AG04449 (cell line): ENCODE measurements at places on chromosomes 7 and 10.
A peak's percentile ranks its signal among the peaks of the same experiment; 100 is the strongest.

DNA sequence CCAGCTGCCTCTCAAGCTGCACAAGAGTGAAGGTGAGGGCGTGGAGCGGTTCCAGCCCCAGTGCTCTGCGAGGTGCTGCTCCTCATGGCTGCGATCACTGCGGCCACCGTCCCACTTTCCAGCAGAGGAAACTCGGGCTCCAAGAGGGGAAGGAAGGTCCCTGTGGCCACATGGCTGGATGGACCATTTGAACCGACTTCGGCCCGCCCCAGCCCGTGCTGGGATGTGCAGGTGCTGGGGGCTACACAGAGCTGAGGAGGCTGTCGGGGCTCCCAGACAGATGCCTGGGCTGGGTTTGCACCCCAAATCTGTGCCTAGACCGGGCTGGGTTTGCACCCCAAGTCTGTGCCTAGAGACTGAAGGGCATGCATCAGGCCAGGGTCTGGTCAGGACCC, 186.6 kb downstream of the DNAJB6 start:
- no peak for DNase-seq

GRCh38 chr7:98531717-98532116, 85.4 kb upstream of the NPTX2 start:
- DNase-seq: no peak

GRCh38 chr10:78337646-78338391, 304.2 kb downstream of the RPS24 start:
- no peak for DNase-seq

GRCh38 chr10:49150426-49150825, 16.6 kb upstream of the FAM170B start:
- no peak for DNase-seq

DNA sequence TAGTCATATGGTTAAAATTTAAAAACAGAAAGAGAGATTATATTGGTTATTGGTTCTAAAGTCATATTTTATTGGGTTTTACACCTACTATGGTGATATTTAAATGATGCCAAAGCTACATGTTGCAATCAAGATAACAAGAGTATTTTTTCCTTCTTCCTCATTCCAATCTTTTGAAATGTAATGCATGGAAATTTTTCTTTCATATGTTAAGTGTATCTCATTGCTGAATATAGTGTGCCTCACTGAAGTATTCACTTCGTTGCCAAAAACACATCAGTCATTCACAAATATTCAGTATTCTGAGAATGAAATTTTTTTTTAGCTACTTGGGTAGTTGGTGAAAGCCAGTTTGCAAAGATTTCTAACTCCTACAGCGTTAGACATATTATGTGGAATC, 19.5 kb downstream of the HDAC9 start:
- peak; percentile 36 for DNase-seq

GRCh38 chr7:114924038-114924712, 2.3 kb downstream of the MDFIC start:
- no peak for DNase-seq

GRCh38 chr10:31125789-31126188, 94.1 kb upstream of the ZNF438 start:
- no peak for DNase-seq

DNA sequence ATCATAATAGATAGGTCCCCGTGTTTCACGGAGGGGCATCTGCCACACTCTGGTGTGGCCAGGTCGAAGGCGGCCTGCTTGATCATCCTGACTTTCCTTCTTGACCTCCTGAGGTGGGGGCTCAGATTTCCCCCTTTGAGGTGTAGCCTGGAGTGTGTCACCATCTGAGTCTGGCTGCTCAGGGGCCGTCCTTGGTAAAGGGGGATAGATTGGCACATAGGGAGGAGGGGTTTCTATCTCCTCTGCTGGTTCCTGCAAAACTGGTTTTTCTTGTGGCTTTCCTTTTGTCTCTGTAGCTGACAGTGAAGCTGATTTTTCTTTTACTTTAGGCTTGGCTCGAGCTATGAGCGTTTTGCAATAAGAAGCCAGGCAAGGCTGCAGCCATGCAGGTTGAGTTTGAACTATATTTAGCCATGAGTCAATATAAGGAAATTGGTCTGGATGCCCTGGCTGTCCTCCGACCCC, 7.1 kb upstream of the ZNF117 start:
- DNase-seq: no peak

GRCh38 chr7:46256870-46257661, 336.0 kb upstream of the IGFBP3 start:
- DNase-seq: no peak

DNA sequence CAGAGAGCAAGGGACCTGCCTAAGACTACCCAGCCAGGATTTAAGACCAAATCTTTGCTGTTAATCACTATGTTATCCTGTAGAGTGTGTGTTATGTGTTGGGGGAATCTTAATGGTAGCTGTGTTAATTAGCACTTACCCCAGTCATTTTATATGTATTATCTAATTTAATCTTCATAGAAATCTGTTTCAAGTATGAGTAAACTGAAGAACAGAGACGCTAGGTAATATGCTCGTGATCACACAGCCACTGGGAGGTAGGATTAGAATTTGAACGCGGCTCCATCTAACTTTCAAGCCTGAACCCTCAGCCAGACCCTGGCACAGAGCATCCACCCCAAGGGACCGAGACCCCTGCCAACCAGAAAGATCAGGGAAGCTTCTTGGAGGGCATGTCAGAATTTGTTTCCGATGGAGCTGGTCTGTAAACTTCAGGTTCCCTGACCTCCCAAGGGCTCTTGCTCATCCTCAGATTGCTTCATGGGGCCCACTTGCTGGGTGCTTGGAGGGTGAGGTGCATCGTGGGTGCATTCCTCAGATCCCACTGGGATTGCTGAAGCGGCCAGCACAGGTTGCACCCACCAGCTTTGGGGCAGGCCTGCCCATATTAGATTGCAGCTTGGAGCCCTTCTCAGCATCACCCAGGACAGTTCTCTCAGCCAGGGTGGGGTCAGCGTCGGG, 105.0 kb downstream of the ZMIZ1 start:
- DNase-seq: no peak

GRCh38 chr7:74094224-74095101, 10.9 kb downstream of the LIMK1 start:
- DNase-seq: peak; percentile 80

- DNase-seq: no peak
Measured at GRCh38 chr10:86363833-86364490, 2.6 kb downstream of the GRID1 start.

- DNase-seq: no peak
Measured at GRCh38 chr7:108735814-108736213, 166.1 kb downstream of the DNAJB9 start.

DNA sequence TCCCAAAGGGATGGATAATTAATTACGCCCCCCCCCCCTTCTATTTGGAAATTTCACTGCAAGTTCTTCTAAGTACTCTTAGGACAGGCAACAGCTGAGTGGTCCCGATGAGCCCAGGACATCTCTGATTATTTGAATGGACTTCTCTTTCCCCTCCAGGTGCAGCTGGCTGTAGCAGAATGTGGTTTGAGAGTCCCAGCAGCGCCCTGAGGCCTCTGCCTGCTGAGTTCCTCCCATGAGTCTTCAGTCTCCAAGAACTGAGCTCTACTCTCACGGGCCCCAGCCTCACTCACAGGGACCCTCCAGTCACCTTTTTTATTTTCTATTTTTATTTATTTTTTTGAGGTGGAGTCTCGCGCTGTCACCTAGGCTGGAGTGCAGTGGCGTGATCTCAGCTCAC, 63.6 kb upstream of the SFMBT2 start:
- DNase-seq: no peak

- DNase-seq: no peak
Measured at GRCh38 chr7:130667593-130668257, 823 bp downstream of the COPG2 start.

- no peak for DNase-seq
Measured at GRCh38 chr7:152006336-152006735, 19.1 kb upstream of the GALNT11 start.

DNA sequence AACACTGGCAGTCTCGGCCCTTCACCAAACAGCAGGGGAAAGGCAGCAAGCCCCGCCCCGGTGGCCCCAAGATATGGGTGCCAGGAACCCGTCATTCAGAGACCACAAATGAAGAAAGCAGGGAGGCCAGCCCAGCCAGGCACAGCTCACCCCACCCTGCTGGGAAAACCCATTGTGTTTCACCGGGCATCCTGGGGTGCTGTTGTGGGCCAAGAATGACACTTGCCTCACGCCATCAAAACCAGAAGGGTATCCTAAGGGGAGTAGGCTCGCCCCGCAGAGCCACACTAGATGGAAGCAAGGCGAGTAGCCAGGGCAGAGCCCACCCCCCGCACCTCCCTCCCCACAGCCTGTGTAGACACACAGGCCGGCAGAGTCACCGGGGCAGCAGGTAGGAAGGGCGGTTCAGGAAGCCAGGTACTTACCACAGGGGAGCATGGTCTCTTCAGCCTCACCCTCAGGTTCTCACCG, 72.5 kb upstream of the KCNMA1 start:
- DNase-seq: no peak

- DNase-seq: no peak
Measured at GRCh38 chr10:79382491-79382941, 35.2 kb downstream of the PPIF start.

DNA sequence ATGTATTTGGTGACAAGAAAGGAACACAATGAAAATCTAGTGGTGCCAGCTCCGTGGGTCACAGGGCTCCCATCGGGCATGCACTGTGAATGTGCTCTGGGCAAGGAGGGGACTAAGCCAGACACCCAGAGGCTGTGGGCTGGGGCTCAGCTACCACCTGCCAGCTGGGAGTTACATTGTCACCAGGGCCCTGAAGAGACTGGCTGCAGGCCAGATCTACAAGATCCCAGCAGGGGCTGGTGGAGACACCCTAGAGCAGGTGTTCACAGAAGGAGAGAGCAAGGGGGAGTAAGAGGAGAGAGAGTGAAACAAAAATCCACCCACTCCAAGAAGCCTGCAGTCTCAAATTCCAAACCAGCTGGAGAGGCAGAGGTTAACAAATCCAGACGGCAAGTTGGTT, 116.6 kb upstream of the ADCY1 start:
- DNase-seq: no peak

DNA sequence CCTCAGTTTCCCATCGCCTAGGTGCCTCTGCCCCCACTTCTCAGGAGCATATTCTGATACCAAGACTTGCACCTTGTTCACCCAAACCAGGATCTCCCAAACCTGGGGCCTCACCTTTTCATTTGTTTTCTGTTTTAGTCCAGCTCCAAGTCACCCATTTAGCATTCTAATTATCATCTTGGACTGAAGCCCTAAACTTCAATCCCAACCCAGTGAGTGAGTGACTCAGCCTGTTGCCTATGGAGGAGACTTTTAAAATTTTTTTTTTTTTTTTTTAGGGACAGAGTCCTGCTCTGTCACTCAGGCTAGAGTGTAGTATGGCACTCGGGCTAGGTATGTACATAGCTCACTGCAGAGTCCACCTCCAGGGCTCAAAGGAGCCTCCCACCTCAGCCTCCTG, 378.9 kb upstream of the AUTS2 start:
- no peak for DNase-seq

DNA sequence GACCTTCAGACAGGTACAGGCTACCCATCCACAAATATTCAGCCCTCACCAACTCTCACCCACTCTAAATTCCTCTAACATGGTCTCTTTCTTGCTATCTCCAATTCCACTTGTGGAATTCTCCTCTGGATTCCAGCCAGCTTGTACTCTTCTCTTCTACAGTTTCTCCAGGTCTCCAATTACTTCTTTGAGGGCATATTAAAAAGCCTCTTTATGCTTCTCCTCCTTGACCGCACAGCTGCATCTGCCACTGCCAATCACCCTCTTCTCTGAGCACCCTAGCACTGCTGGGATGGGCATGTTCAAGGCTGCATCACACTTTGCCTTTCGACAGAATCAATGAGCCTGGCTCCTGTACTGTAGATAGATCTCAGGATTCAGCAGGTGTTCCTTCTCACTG, 101.5 kb upstream of the ANKRD1 start:
- no peak for DNase-seq

DNA sequence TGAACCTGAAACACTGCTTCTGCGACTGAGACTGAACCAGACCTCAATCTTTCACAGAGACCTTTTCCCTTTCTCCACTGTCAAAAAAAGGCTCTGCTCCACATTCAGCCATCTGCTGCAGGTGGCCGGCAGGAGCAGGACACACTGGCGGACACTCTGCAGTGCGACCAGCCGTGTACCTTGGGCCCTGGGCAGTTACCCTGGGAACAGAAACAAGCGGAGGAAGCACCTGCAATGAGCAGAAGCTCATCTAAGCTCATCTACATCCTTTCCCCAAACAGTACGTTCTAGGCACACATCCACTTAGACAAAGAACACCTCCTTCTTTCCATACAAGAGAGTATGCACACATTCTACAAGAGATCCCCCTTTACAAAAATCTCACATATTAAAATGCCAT, 22.8 kb downstream of the VOPP1 start:
- DNase-seq: no peak

GRCh38 chr10:44910602-44911001, 535 bp upstream of the TMEM72 start:
- no peak for DNase-seq

- no peak for DNase-seq
Measured at GRCh38 chr10:35347121-35347562, 10.8 kb downstream of the CCNY start.
